Suppressor macrophage treated with lipopolysaccharide for 4 hours (primary cell): ENCODE measurements at places on chromosomes 16 and 17.
A peak's percentile ranks its signal among the peaks of the same experiment; 100 is the strongest.

GRCh38 chr17:82097919-82098168 is 192 bp downstream of the FASN start:
- DNase-seq = no peak

- DNase-seq = peak; percentile 83
Measured at GRCh38 chr17:7004398-7005253, 7.8 kb upstream of the RNASEK start.

DNA sequence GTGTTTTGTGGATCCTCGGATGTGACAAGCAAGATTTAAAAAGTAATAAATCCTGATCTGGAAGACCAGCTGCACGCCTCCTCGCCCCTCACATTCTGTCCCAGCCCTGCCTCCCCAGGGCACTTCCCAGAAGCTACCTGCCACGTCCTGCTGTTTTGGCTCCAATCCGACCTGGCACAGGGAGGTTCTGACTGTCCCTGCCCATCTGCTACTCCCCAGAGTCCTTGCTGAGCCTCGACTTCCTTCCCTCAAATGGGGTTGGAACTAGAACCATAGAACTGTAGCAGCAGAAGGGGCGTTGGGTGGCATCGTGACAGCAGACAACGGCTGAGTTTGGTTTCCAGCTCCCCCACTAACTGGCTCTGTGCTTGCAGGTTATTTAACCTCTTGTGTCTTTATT is 71.7 kb downstream of the RPH3AL start:
- no peak for DNase-seq

DNA sequence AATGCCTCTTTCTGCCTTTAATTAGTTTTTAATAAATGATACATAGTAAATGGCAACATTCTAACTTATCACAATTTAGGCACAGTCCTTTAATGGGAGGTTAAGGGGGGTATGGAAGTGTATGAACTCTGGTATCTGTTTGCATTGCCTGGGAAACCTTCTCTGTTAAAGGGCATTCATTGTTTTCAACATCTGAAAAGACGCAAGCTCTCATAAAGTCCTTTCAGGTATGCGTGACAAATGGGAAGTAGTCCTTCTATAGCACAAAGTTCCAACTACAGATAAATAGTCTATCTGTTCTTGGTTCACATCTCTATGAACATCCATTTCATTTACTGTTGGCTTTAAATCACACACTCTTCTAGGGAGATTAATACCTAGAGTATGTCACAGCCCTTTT is 298.0 kb upstream of the PMFBP1 start:
- no peak for DNase-seq

DNA sequence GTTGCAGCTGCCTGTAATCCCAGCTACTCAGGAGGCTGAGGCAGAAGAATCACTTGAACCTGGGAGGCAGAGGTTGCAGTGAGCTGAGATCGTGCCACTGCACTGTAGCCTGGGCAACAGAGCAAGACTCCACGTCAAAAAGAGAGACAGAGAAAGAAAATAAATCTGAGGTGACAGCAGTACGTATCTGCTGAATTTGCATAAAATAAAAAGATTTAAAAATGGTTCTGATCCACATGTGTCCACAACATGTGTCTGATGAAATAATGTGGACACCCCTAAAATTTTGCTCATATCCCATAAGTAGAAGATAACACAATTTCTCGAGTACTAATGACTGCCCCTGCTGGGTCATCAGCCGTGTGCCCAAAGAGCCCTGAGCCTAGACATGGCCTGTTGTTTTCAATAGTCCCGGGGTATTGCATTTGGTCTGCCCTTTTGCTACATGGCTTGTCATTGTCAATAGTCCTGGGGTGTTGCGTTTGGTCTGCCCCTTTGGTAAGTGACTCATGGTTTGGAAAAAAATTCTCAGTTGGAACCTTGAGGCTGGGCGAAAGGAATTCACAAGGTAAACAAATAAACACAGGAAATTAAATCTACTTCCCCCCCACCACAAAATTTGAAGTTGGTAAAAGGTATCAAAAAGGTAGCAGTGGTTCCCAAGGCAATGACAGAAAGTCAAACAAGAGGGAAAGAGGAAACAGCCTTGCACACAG is 434.6 kb upstream of the MAF start:
- DNase-seq = no peak
